Left ventricle myocardium inferior (tissue), 1 donor: ENCODE measurements at places on chromosomes 5 and 9. TPM values are rescaled to one million over a fixed set of nuclear protein-coding genes. Genes with fewer than 3 reads are reported as not detected.

Gene PCDHB10
- total RNA-seq: 0.63 TPM

Gene GPR150
- 0.14 TPM for total RNA-seq

Gene GLDC
- not detected for total RNA-seq

Gene FRMD3
- 131 TPM for total RNA-seq

Gene NR6A1
- total RNA-seq: 1.0 TPM

Gene FYB1
- 4.9 TPM for total RNA-seq

Gene GABRP
- 0.49 TPM for total RNA-seq

Gene TRPM3
- total RNA-seq: 0.22 TPM

Gene TAS2R1
- not detected for total RNA-seq

Gene INSL6
- not detected for total RNA-seq

Gene TRAF1
- total RNA-seq: 2.6 TPM

Gene GABRB2
- total RNA-seq: 0.11 TPM

Gene PCDHA12
- not detected for total RNA-seq

Gene LCN12
- 7.8 TPM for total RNA-seq

Gene LVRN
- total RNA-seq: 0.14 TPM

Gene LCN9
- not detected for total RNA-seq

Gene PCDHB12
- total RNA-seq: 0.69 TPM

Gene KCNMB1
- 1.3 TPM for total RNA-seq

Gene GRIA1
- 0.14 TPM for total RNA-seq

Gene ANKRD33B
- total RNA-seq: 15.2 TPM

Gene PHYHD1
- total RNA-seq: 20.3 TPM

Gene PCDHGC3
- 15.6 TPM for total RNA-seq

Gene SLCO4C1
- 0.22 TPM for total RNA-seq

Gene FCN2
- not detected for total RNA-seq

Gene TOMM5
- 56.4 TPM for total RNA-seq

Gene ISL1
- total RNA-seq: not detected

Gene PCDHB15
- 2.8 TPM for total RNA-seq

Gene CDKN2B-AS1
- 0.30 TPM for total RNA-seq

Gene WDR41
- total RNA-seq: 28.5 TPM

Gene ABITRAM
- 18.4 TPM for total RNA-seq

Gene ZFP37
- 1.0 TPM for total RNA-seq

Gene PHYKPL
- 34.0 TPM for total RNA-seq

Gene CAVIN4
- total RNA-seq: 50.9 TPM

Gene SLC27A4
- total RNA-seq: 18.8 TPM

Gene LTC4S
- 10.9 TPM for total RNA-seq

Gene ZNF366
- 8.1 TPM for total RNA-seq

Gene SPATA9
- total RNA-seq: not detected

Gene PCDHGC4
- total RNA-seq: 1.8 TPM

Gene FUT7
- total RNA-seq: not detected

Gene CSNK1A1
- 180 TPM for total RNA-seq

Gene PCDHA4
- 0.11 TPM for total RNA-seq

Gene NIPSNAP3A
- 25.3 TPM for total RNA-seq

Gene MEGF10
- 0.47 TPM for total RNA-seq

Gene SPATA31E1
- total RNA-seq: not detected

Gene ADGRV1
- not detected for total RNA-seq

Gene DRD1
- not detected for total RNA-seq

Gene ADAMTSL1
- 1.7 TPM for total RNA-seq

Gene ACOT12
- total RNA-seq: not detected

Gene TSLP
- total RNA-seq: 5.3 TPM

Gene OR1B1
- total RNA-seq: not detected

Gene NFIB
- 110 TPM for total RNA-seq

Gene TYRP1
- 74.1 TPM for total RNA-seq

Gene DNAJC21
- 55.5 TPM for total RNA-seq

Gene UQCRQ
- total RNA-seq: 1,839 TPM

Gene APBB3
- total RNA-seq: 12.1 TPM

Gene SLC34A3
- total RNA-seq: not detected
